ENCODE measurements at places on chromosomes 1 and 21. TPM values are rescaled to one million over a fixed set of nuclear protein-coding genes. Genes with fewer than 3 reads are reported as not detected.

GRCh38 chr1:65577278-65577677, 156.8 kb downstream of the LEPR start:
- H3K36me3 ChIP-seq, result no peaks in the 10 kb centered on the region
- no peak overlapping the region for H3K27ac ChIP-seq
- no peaks in the 10 kb centered on the region for H3K27me3 ChIP-seq
- H3K4me3 ChIP-seq, result no peak overlapping the region

EXTL1 gene
- polyA plus RNA-seq, result not detected

GRCh38 chr21:42830456-42831455, 48.6 kb downstream of the WDR4 start:
- H3K4me3 ChIP-seq, result no peak overlapping the region
- DNase-seq, result no peak
- H3K27me3 ChIP-seq, result peaks cover 19% of the 10 kb centered on the region
- peaks cover 9% of the 10 kb centered on the region for H3K4me1 ChIP-seq
- H3K27ac ChIP-seq, result no peak overlapping the region

UBE2U gene
- not detected for polyA plus RNA-seq

CD1C gene
- 187 TPM for polyA plus RNA-seq

CDC7 gene
- 0.96 TPM for polyA plus RNA-seq

LCE2C gene
- not detected for polyA plus RNA-seq

HCN3 gene
- polyA plus RNA-seq, result not detected

GRCh38 chr1:59769736-59770095, 45.0 kb upstream of the HOOK1 start:
- no peaks in the 10 kb centered on the region for H3K4me1 ChIP-seq
- no peak overlapping the region for H3K4me3 ChIP-seq
- no peaks in the 10 kb centered on the region for H3K27me3 ChIP-seq
- no peaks in the 10 kb centered on the region for H3K36me3 ChIP-seq

- no peak overlapping the region for H3K4me3 ChIP-seq
- DNase-seq, result no peak
- H3K27ac ChIP-seq, result no peak overlapping the region
- peaks cover 7% of the 10 kb centered on the region for H3K4me1 ChIP-seq
- peaks cover 30% of the 10 kb centered on the region for H3K27me3 ChIP-seq
- no peaks in the 10 kb centered on the region for H3K36me3 ChIP-seq
Measured at GRCh38 chr1:85090225-85090624, 41.9 kb upstream of the MCOLN3 start.

GRCh38 chr1:64476251-64476952, 6.5 kb downstream of the CACHD1 start:
- no peak overlapping the region for H3K27ac ChIP-seq
- H3K4me1 ChIP-seq, result peaks cover 10% of the 10 kb centered on the region
- DNase-seq, result no peak
- H3K4me3 ChIP-seq, result no peak overlapping the region

DNA sequence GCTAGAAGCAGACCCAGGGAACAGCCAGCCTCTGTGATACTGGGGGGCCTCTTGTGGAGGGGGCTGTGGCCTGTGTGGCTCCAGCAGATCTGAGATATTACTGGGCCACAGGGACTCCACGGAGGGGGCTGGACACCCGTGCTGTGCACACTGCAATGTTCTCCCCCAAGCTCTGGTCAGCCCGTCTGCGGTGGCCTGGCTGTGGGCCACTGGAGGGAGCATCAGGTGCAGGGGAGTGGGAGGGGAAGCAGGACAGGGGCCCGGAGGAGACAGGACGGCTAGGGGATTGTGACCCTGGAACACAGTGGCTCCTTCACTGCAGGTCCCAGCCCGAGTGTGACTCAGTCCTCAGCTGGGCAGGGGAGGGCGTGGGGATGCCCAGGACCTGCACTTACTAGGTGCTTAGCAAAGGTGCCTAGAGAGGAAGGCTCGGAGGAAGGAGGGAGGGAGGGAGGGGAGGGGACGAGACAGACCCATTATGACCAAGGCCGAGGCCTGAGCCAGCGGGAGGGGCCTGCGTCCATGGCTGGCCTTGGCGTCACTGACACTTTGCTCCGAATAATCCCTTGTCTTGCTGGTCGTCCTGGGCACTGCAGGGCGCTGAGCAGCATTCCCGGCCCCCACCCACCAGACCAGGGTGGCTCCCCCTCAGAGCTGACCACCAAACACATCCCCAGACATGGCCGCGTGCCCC, 44.2 kb downstream of the PRDM16 start:
- no peak overlapping the region for H3K27ac ChIP-seq
- no peaks in the 10 kb centered on the region for H3K4me1 ChIP-seq
- H3K27me3 ChIP-seq, result peaks cover 2% of the 10 kb centered on the region
- DNase-seq, result no peak
- no peaks in the 10 kb centered on the region for H3K36me3 ChIP-seq

C1orf94 gene
- not detected for polyA plus RNA-seq

DNA sequence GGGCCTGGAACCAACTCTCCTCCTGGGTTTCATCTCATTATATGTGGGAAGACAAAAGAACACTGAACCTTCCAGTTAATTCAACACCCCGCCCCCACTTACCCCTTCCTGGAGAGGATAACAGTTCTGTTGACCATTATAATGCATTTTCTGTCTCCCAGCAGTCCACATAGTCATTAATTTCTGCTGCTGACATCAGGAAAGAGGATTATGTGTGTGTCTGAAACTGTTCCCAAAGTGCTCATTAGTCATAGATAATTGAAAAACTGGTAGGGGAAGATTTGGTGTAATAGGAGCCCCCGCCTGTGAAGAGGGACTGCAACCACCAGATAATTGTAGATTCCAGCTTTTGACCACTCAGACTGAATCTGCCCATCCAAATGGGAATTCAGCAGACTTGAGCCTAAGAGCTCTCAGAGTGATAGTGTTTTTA, 208.7 kb downstream of the FGGY start:
- no peak for DNase-seq
- no peaks in the 10 kb centered on the region for H3K36me3 ChIP-seq
- no peak overlapping the region for H3K4me3 ChIP-seq
- no peak overlapping the region for H3K27ac ChIP-seq
- peaks cover 11% of the 10 kb centered on the region for H3K4me1 ChIP-seq

KCNC4 gene
- polyA plus RNA-seq, result 2.3 TPM

DNA sequence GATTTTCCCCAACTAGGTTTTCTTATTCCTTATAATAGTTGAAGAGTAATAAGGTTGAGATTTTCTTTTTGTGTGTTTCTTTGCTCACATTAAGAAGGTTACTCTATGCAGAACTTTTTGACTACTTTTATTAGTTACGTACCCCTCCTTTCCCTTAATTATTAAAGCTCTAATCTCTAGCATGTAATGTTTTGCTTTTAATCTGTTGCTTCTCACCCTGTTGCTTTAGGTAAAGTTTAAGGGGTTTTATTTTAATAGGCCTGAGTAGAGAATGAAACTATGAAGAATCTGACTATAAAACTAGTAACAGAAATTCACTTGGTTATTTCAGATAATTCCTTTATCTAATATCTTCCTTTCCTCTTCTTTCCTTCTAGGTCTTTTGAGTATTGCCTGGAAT, 53.4 kb downstream of the POU2F1 start:
- DNase-seq, result no peak
- H3K4me3 ChIP-seq, result no peak overlapping the region
- H3K36me3 ChIP-seq, result peaks cover 5% of the 10 kb centered on the region
- peak overlapping the region; percentile 11 for H3K27ac ChIP-seq
- no peaks in the 10 kb centered on the region for H3K27me3 ChIP-seq

DNA sequence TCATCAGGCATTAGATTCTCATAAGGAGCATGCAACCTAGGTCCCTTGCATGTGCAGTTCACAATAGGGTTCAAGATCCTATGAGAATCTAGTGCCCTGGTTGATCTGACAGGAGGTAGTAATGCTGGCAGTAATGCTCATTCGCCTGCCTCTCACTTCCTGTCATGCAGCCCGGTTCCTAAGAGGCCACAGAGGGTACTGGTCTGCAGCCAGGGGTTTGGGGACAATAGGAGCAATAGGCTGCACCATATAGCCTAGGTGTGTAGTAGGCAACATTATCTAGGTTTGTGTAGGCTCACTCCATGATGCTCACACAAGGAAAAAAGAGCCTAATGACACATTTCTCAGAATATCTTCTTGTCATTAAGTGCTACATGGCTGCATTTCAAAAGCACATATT, 25.8 kb downstream of the CFHR5 start:
- H3K4me3 ChIP-seq, result no peak overlapping the region
- no peaks in the 10 kb centered on the region for H3K36me3 ChIP-seq
- no peak for DNase-seq
- no peaks in the 10 kb centered on the region for H3K4me1 ChIP-seq
- no peak overlapping the region for H3K27ac ChIP-seq

GRCh38 chr21:41432562-41433460, 6.8 kb downstream of the MX1 start:
- no peak overlapping the region for H3K4me3 ChIP-seq
- DNase-seq, result no peak
- H3K27ac ChIP-seq, result no peak overlapping the region
- peaks cover 63% of the 10 kb centered on the region for H3K36me3 ChIP-seq
- peaks cover 44% of the 10 kb centered on the region for H3K4me1 ChIP-seq

CXADR gene
- polyA plus RNA-seq, result not detected

KMO gene
- polyA plus RNA-seq, result 70.6 TPM

GRCh38 chr1:207847116-207847515, 63.8 kb downstream of the CD34 start:
- H3K27ac ChIP-seq, result no peak overlapping the region
- H3K4me3 ChIP-seq, result no peak overlapping the region
- peaks cover 11% of the 10 kb centered on the region for H3K36me3 ChIP-seq
- no peaks in the 10 kb centered on the region for H3K27me3 ChIP-seq
- H3K4me1 ChIP-seq, result peaks cover 56% of the 10 kb centered on the region

GRCh38 chr1:117335376-117336086, 31.7 kb upstream of the MAN1A2 start:
- no peak for DNase-seq
- H3K27me3 ChIP-seq, result peaks cover 25% of the 10 kb centered on the region
- H3K27ac ChIP-seq, result no peak overlapping the region
- H3K4me3 ChIP-seq, result no peak overlapping the region
- no peaks in the 10 kb centered on the region for H3K36me3 ChIP-seq

DNM3 gene
- 0.44 TPM for polyA plus RNA-seq

GRCh38 chr1:175482071-175482451, 261.3 kb downstream of the TNR start:
- no peak overlapping the region for H3K4me3 ChIP-seq
- H3K27ac ChIP-seq, result no peak overlapping the region
- peaks cover under 1% of the 10 kb centered on the region for H3K36me3 ChIP-seq
- H3K4me1 ChIP-seq, result no peaks in the 10 kb centered on the region
- H3K27me3 ChIP-seq, result peaks cover 28% of the 10 kb centered on the region

GRCh38 chr1:5340560-5341130, 651.6 kb downstream of the NPHP4 start:
- H3K27me3 ChIP-seq, result peaks cover 12% of the 10 kb centered on the region
- H3K4me1 ChIP-seq, result no peaks in the 10 kb centered on the region
- no peak for DNase-seq
- no peak overlapping the region for H3K4me3 ChIP-seq
- no peaks in the 10 kb centered on the region for H3K36me3 ChIP-seq

REN gene
- not detected for polyA plus RNA-seq

GRCh38 chr1:10606064-10606463, 131.3 kb downstream of the PEX14 start:
- H3K4me3 ChIP-seq, result no peak overlapping the region
- H3K27me3 ChIP-seq, result no peaks in the 10 kb centered on the region

WNT9A gene
- polyA plus RNA-seq, result not detected

PRRX1 gene
- polyA plus RNA-seq, result not detected

BLACAT1 gene
- polyA plus RNA-seq, result not detected

- no peak overlapping the region for H3K4me3 ChIP-seq
- H3K4me1 ChIP-seq, result peaks cover 58% of the 10 kb centered on the region
- DNase-seq, result no peak
- no peaks in the 10 kb centered on the region for H3K27me3 ChIP-seq
Measured at GRCh38 chr1:228097333-228098081, 5.6 kb downstream of the C1orf35 start.

DNA sequence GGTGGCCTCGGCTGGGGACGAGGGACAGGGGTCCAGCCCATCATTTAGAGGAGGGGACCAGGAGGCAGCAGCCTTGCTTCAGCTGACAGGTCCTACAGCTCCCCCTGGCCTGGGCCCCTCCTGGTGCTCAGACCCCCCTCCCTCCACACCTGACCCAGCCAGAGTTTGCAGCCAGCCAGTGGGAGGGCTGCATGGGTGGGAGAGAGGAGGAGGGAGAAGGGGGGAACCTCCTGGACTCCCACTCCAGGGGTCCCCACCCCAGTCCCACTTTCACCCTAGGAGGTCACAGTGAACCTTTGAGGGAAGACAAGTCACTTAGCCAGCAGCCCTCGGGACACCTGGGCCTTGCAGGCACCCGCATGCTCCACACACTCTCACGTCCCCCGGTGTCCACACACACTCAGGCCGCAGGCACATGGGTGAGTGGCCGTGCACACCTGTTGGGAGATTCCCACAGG, 108.9 kb upstream of the ZBTB40 start:
- peaks cover 5% of the 10 kb centered on the region for H3K4me1 ChIP-seq
- no peak overlapping the region for H3K27ac ChIP-seq
- peaks cover 7% of the 10 kb centered on the region for H3K36me3 ChIP-seq
- DNase-seq, result no peak

LCE3D gene
- not detected for polyA plus RNA-seq

GRCh38 chr1:229059671-229060539, 211.0 kb upstream of the RAB4A start:
- H3K27ac ChIP-seq, result no peak overlapping the region
- peaks cover 16% of the 10 kb centered on the region for H3K4me1 ChIP-seq
- H3K4me3 ChIP-seq, result no peak overlapping the region

DNA sequence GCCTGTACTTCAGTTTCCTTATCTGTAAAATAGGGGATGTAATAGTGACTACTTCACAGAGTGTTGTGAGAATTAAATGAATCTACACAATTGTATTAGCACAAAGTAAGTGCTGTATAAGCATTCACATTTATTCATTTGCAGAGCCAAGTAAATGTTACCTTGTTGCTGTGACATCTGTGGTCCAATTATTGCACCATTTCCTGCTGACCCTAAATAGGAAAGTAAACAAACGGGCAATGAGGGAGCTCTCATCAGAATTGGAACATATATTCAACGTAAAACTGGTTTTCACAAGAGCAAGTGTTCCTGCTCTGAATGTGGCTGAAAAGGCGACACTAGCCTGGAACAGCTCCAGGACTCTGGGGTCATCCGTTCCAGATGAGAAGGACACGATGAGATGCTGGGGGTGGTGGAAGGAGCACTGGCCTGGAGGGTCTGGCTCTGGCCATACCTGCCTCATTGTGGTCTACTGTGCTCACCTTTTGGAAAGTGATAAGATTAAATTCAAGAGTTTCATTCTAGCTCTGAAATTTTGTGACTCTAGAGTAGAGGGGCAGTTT, 34.5 kb downstream of the PROX1 start:
- H3K36me3 ChIP-seq, result no peaks in the 10 kb centered on the region
- no peaks in the 10 kb centered on the region for H3K4me1 ChIP-seq
- no peak overlapping the region for H3K4me3 ChIP-seq
- peaks cover 14% of the 10 kb centered on the region for H3K27me3 ChIP-seq

GRCh38 chr1:2318314-2319278, 72.8 kb downstream of the MORN1 start:
- no peak for DNase-seq
- H3K36me3 ChIP-seq, result no peaks in the 10 kb centered on the region
- peaks cover 9% of the 10 kb centered on the region for H3K4me1 ChIP-seq
- peaks cover 16% of the 10 kb centered on the region for H3K27me3 ChIP-seq
- H3K27ac ChIP-seq, result no peak overlapping the region

DNA sequence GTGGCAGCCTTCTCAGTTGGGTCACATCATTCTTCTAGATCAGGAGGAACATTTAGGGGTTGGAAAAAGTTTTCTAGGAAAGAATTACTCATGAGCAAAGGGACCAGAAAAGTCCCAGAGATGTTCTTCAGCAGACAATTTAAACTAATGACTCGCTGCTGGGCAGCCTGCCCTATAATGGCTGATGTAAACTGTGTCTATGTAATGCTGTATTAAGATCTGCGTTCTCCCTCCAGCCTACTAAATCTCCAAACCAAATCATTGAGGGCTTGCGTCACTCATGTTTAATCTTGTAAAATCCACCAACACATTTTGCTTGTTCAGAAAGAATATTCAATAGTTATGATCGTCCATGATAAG, 92.1 kb downstream of the LRRC8C start:
- H3K27me3 ChIP-seq, result no peaks in the 10 kb centered on the region
- peak overlapping the region; percentile 57 for H3K27ac ChIP-seq
- H3K36me3 ChIP-seq, result no peaks in the 10 kb centered on the region
- peak overlapping the region; percentile 74 for H3K4me3 ChIP-seq

Measured in naive B cell (primary cell).